ENCODE measurements at places on chromosomes 1 and 21. TPM values are rescaled to one million over a fixed set of nuclear protein-coding genes. Genes with fewer than 3 reads are reported as not detected.

ATF3 gene
- 265 TPM for total RNA-seq

MAP10 gene
- 1.8 TPM for total RNA-seq

DNA sequence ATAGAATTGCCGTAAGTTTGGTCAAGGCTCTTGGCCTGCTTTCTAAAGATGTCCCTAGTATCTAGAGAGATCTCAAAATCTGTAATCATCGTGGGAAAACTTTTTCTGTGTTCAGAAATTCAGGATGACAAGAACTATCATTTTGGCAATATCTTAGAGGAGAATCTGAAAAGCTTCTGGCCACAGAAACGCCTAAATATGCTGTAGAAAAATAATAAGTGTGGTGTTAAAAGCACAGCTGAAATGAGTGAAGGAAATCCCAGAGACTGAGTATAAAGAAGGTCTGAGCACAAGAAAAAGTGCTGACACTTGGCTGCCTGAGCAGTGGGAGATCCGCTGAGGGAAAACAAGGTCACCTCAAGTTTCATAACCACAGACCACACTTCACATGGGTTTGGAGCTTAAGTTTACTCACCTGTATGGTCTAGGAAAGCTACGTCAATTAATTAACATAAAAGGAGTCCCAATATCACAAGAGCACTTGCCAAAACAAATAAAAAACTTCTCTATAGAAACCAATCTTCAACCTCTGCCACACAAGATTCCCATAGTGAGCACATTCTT, 235.2 kb upstream of the IRF2BP2 start:
- DNase-seq = no peak

DNA sequence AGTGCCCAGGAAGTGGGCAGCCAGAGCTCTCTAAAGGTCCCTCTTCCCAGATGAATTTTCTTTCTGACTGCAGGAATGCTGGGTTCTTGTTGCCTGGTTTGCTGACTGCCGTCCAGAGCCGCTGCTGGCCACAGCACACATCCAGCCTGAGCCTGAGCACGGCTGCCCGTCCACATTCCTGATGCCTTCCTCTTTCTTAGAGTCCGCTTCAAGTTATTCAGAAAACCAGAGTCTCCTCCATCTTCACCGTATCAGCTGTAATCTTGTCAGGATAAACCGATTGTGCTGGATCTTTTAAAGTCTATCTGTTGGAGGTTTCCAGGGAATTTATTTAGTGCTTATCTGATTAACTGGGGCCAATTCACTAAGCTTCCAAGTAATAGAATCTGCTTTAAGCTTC, 84.8 kb upstream of the BCAR3 start:
- no peak for DNase-seq

- DNase-seq = no peak
Measured at GRCh38 chr1:42926879-42927242, 31.8 kb downstream of the SLC2A1 start.

- DNase-seq = no peak
Measured at GRCh38 chr1:97332716-97333115, 588.1 kb downstream of the DPYD start.

- no peak for DNase-seq
Measured at GRCh38 chr1:61942856-61943255, 200.6 kb downstream of the PATJ start.

CLEC20A gene
- not detected for total RNA-seq

DNA sequence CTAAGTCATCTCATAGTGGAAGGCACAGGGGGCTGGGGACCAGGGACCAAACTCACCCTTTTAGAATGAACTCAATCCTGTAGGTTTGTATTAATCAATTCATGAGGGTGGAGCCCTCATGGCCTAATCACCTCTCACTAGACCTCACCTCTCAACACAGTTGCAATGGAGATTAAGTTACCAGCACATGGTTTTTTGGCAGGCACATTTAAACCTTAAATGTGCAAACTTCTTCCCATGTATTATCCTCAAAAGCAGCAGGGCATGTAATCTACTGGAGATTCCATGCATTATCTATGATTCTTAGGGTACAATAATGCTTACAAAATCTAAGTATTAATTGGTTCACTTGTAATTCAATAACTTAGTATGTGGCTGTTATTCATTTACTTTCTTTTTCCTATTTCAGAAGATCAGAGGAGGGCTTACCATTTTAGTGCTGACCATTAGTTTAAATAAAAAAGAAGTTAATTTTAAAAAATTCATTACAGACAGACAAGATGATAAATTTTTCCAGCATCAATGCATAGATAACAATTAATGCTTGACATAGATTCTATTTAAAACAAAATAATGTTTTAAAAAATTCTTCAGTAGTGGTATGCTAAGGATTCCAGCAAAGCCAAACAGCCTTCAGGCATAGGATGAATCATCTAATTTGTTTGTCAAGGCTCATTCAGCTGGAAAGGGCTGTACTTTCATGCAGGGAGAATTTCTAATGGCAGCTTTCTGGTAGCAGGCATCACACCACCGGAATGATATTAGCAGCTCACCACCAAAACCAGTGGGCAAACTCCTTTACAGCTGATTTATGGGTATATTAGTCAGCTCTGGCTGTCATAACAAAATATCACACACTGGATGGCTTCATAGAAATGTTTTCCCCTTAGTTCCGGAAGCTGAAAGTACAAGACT, 124.6 kb upstream of the ZNF648 start:
- DNase-seq = no peak

- peak; percentile 79 for DNase-seq
Measured at GRCh38 chr1:211920141-211920572, 89.6 kb upstream of the LPGAT1 start.

PEX10 gene
- total RNA-seq = 9.8 TPM

OR2G3 gene
- total RNA-seq = not detected

CYP4Z1 gene
- total RNA-seq = 1.0 TPM

HENMT1 gene
- total RNA-seq = 3.9 TPM

F13B gene
- not detected for total RNA-seq

DNA sequence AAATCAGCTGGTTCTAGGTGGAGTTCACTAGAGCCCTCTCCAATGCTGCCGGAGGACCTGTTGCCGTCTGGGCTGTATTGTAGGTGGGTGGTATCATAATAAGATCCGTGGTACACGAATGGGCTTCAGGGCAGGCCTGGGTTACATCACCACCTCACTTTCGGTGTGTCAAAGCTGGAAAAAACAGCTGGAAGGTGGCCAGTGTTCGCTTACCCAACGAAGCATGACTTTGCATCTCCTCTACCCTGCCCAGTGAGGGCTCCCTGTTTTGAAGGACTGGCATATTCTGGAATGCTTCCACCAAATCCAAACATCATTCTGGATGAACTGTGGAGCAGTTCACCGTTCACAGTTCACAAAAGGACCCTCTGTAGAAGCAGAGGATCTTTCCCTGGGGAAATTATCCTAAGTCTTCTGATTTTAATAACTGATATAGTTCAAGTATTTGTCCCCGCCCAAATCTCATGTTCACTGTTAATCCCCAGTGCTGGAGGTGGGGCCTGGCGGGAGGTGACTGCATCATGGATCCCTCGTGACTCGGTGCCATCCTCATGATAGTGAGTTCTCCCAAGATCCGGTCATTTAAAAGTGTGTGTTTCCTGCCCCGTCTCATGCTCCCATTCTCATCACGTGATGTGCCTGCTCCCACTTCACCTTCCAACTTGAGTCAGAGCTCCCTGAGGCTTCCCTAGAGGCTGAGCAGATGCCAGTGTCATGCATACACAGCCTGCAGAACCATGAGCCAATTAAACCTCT, 429.0 kb downstream of the KIF26B start:
- no peak for DNase-seq

DNA sequence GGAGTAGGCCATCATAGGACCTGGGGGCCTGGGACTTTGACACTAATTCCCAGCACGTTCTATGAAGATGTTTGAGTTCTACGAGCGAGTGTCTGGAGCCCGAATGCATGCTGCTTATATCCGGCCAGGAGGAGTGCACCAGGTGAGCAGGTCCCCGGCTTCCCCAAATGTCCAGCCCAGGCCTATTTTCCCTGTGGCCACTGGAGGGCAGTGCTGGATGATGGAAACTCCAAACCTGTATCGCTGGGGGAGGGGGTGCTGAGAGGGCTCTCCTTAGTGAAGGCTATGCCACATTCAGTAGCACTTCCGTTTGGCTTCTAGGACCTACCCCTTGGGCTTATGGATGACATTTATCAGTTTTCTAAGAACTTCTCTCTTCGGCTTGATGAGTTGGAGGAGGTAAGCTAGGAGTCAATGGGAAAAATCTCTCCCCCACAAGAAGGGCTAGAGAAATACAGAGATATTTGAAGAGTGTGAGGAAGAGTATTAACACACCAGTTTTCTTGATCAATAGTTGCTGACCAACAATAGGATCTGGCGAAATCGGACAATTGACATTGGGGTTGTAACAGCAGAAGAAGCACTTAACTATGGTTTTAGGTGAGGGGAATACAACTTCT, 5.2 kb upstream of the FCER1G start:
- peak; percentile 90 for DNase-seq

GRCh38 chr1:168554603-168555483, 11.0 kb upstream of the XCL2 start:
- no peak for DNase-seq

DNA sequence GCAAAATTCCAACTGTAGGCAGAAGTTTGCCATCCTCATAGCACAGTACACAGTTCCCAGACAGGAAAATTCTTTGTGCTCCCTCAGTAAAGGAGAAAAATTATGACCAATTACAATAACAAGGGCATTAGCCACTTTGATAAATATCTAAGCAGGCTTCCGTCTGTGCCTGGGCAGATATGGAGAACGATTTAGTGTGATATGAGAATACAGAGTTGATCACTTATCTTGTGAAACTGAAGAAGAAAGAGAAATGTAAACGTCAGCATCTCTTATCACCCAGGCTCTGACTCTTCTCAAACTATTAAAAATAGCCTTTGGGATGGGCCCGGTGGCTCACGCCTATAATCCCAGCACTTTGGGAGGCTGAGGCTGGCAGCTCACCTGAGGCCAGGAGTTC, 54.5 kb upstream of the TIAM1 start:
- DNase-seq = no peak

DNA sequence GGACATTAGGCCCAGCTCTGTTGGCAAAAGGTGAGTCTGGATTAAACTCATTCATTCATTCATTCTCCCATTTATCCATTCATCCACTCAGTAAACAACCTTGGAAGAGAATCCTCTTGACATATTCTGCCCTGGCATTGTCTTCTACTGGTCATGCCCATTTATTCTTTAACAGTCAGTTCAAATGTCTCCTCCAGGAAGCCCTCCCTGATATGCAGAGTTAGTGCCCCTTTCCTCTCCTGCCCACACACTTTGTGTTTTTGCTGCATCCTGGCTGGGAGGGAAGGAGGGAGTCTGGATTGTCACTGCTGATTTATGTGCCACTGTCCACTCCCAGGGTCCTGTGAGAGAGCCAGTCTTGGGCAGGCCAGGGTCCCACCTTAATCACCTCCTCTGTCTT, 600.3 kb downstream of the MATN1 start:
- DNase-seq = no peak

- DNase-seq = no peak
Measured at GRCh38 chr1:226712742-226713419, 26.2 kb downstream of the ITPKB start.

DNA sequence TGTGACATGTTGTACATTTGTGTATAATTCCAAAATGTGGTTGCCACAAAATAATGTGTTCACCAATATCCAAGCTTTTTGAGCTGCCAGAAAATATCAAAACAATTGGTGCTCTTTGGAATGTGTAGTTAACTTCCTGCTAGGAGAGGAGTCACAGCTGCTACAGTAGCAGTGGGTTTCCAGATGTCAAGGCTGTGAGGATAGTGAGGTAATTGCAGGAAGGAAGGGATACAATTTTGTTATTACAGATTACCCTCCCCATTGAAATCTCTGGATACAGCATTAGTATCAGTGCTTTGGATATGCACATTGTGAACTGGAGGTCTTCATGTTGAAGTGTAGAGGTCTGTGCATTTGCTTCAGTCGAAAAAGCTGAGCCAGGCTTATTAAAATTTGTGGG, 253.2 kb downstream of the PTPRC start:
- DNase-seq = no peak

PSMB4 gene
- 181 TPM for total RNA-seq

GRCh38 chr1:47013293-47013692, 10.2 kb upstream of the CYP4X1 start:
- no peak for DNase-seq

DNA sequence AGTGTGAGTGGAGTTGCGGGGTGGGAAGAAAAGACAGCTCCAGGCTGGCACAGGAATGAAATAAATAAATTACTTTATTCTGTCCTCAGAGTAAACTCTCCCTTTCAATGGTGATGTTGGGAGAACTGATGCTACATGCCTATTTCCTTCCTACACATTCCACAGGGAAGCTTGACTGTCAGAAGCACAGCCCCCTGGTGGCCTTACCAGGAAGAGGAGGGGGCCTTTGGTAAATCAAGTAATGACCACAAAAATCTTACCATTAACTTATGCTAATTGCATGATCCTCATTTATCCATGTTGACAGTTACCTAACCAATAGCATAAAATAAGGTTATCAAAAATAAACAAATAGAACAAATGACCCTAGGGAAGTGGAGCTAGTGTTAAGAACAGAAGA, 605.0 kb upstream of the PKN2 start:
- DNase-seq = no peak

- no peak for DNase-seq
Measured at GRCh38 chr1:247402120-247402675, 13.8 kb upstream of the NLRP3 start.

DNA sequence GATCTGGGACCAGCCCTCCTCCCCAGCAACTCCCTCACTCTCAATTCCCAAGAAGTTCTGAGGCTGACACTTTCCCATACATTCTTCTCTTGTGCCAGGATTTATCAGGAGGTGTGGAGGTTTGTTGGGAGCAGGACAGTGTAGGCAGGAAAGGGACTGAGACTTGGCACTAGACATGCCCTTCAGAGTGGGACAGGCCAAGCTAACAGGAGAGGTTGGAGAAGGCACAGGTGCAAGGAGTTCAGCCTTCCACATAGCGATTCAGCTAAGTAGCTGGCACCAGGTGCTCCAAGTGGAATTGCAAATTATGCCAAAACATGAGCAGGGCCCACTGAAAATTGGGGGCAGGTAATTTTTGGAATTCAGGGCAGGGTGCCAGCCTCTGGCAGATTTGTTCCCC, 83.0 kb upstream of the DUSP10 start:
- DNase-seq = no peak

DNA sequence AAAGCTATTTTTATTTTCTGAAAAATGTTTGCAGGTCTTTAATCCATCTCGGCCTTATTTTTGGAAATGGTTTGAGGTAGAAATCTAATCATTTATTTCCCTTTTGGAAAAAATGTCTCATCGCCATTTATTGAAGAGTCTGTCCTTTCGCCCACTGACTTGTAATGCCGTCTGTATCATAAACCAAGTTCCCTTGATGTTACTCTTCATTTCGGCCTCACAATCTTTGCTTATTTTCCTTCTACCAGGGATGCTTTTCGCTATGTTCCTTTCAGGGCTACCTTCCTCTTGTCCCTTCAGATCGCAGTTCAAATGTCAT, 422 bp upstream of the RLF start:
- DNase-seq = no peak

AQP10 gene
- not detected for total RNA-seq

CTPS1 gene
- total RNA-seq = 60.6 TPM

- peak; percentile 61 for DNase-seq
Measured at GRCh38 chr1:148263128-148263905, 111.2 kb upstream of the NBPF11 start.

- DNase-seq = no peak
Measured at GRCh38 chr1:31399976-31400375, 13.0 kb upstream of the SERINC2 start.

S100A16 gene
- total RNA-seq = 83.4 TPM

All from aorta (tissue), 5 donors.